Substantia nigra (tissue), 51 donors: ENCODE measurements at places on chromosomes 3 and 15.

DNA sequence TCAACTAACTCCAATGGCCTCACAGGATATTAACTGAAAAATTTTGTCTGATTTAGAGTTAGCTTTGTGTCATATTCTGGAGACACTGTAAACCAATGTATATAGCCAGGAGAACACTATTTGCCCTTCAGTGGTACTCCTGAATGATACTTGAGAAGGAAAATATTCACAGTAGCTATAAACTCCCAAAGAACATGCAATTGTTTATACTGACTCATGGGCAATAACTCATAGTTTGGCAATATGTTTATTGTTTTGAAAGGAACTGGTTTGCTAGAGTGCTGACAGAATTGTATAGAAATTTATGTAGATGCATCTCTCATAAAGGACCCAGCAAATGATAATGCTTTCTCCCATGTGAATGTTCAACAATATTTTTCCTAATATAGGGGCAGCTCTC lies 537.6 kb downstream of the PLOD2 start:
- no peak for DNase-seq

DNA sequence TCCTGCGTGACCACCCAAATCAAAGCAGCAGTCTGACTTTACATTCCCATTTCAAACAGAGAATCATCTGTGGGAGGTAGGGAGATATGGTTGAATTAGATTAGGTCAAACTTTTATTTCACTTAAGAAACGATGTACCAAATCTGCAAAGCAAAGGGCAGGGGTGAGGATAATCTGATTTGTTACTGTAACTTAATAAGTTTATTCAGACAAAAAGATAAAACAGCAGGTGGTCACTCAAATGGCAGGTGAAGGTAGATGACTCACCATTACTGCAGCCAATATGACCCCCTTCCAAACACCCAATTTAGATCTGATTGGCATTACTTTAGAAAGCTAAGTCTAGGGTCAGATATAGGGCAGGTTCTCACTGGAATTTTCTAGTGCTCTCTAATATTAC lies 651.0 kb upstream of the NAALADL2 start:
- no peak for DNase-seq

GRCh38 chr3:101944308-101944707 lies 95.0 kb downstream of the NFKBIZ start:
- no peak for DNase-seq

GRCh38 chr3:183907911-183908331 lies 23.2 kb upstream of the PARL start:
- no peak for DNase-seq

DNA sequence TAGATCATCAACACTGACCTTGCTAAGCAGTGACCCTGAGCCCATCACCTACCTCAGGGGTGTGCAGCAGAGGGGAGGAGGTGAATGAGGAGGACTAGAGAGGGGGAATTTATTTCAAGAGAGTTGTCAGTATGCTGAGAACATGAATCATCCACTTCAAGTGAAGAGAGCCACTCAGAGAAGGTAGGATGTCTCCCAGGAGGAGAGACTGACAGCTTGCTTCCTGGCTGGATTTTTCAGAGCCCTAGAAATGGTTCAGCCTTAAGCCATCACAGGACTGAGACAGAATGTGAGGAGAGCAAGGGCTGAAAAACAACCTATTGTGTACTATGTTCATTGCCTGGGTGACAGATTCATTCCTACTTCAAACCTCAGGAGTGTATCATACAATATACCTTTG lies 34.8 kb downstream of the CCNL1 start:
- no peak for DNase-seq

DNA sequence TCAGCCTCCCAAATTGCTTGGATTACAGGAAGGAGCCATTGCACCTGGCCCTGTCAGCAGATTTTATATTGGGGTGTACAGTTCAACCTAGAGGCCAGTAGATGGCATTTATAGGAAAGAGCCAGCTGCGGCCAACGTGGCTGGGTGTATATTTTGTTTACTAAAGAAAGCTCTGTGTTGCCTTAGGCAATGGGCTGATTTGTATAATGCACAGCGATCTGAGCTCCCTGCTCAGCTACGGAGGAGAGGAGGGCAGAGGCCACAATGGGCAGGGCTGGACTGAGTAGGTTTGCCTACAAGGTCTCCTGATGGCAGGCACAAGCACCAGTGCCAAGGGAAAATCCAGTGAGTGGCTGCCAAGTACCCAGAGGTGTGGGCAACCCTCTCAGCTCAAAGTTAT lies 282.4 kb downstream of the ARPP21 start:
- no peak for DNase-seq

DNA sequence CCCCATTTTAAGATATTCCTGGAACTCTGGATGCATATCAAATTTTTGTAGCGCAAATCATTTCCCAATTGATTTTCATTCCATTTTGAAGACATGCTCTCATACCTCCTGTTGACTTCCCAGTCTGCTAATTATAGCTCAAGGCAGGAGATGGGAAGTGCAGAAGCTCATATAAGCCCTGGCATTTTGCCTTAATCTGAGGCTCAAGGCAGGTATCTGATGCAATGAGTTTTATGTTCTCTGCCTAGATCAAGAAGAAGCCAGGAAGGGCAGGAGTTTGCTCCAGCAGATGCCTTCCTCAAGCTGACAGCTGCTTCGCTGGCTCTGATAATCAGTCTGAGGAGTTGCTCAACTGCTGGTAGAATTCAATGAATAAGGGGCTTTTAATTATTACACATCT lies 65.6 kb upstream of the NEDD4 start:
- no peak for DNase-seq

DNA sequence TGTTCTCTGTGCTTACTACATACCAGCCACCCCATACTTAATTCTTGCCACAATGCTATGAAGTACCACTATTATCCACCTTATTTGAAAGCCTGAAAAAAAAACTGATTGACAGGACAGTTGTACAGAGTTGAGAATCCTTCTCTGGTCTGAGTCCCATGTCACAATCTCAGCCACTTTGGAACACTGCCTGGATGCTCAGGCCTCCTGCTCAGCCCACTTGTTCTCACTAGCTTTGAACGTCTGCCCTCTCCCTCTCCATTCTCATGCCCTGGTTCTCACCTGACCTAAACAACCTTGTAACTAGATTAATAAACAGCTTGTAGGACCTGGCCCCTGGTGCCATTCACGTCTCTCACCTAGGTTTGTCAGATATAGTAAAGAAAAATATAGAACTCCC lies 53.9 kb downstream of the TRIM69 start:
- no peak for DNase-seq

DNA sequence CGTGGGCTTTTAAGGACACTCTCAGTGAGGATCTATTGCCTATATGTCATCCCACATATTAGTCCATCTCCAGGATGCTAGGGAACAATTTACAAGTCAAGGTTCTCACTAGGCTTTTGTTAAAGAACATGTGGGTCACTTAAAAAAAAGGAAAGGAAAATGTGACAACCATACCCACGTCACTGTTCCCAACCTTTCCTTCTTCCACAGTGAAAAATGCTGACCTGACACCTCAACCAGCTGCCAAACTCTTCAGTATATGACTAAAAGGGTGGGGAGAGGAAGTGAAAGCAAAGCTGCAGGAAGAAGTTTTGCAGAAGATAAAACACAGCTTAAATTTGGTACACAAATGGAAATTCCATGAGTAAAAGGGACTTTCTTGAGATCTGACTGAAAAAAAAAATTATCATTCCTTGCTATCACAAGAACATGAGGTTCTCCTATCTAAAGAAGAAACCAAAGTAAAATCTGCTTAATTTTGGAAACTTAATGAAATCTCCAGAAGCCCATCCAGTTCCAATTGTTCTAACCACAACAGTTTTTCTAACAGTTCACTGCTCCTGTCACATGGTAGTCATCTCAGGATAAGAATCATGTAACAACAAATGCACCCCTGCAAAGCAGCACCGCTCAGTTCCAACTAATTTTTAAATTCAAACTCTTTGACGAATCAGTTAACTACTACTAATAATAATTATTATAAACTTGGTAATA lies 117.0 kb upstream of the TSPAN3 start:
- DNase-seq: no peak

GRCh38 chr3:95254758-95255157 lies 1191.9 kb downstream of the NSUN3 start:
- no peak for DNase-seq

DNA sequence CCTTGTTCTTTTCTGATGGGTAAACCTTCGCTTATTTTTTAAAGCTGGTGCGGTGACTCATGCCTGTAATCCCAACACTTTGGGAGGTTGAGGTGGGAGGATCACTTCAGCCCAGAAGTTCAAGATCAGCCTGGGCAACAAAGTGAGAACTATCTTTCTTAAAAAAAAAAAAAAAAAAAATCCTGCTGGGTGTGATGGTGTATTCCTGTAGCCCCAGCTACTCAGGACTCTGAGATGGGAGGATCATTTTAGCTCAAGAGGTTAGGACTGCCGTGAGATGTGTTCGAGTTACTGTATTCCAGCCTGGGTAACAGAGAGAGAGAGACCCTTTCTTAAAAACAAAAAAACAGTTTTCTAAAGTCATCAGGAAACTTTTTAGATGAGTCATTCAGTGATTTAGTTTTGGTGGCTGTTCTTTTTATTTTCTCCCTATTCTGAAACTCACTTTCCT lies 37.7 kb downstream of the SLMAP start:
- no peak for DNase-seq

- DNase-seq: no peak
Observed at GRCh38 chr3:14564741-14565140, 24.6 kb upstream of the GRIP2 start.

DNA sequence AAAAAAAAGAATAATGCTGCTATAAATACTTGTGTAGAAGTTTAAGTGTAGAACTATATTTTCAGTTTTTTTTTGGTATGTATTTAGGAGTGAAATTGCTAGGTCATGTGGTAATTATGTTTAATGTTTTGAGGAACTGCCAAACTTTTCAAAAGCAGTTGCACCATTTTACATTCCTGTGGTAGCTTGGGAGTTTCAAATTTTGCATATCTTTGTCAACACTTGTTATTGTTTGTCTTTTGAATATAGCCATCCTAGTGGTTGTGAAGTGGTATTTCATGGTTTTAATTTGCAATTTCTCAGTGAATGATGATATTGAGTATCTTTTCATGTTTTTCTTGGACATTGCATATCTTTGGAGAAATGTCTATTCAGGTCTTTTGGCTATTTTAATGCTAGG lies 30.4 kb downstream of the SKIL start:
- DNase-seq: no peak

- DNase-seq: no peak
Observed at GRCh38 chr3:162034368-162034767, 537.8 kb downstream of the OTOL1 start.

DNA sequence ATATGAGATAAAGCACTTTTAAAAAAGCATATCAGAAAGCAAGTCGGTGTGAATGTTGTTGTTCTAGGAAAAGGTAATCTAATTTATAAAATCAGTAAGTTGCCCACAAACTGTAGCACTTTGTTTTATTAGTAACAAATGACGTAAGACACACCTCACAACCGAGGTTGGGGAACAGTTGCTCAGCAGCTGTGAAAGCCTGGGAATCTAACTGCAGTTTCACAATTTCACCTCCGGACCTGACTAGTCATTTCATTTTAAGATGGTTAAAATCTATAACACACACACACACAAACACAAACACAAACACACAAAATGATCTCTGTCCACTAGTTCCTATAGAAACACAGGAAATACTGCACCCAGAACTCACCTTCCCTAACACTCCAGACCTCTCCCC lies 406.7 kb upstream of the NR2F2 start:
- DNase-seq: no peak

GRCh38 chr3:30034246-30034991 lies 572.0 kb upstream of the TGFBR2 start:
- DNase-seq: no peak

GRCh38 chr15:38130205-38130567 lies 122.5 kb upstream of the SPRED1 start:
- no peak for DNase-seq

- DNase-seq: no peak
Observed at GRCh38 chr3:61862614-61863289, 301.4 kb downstream of the PTPRG start.

DNA sequence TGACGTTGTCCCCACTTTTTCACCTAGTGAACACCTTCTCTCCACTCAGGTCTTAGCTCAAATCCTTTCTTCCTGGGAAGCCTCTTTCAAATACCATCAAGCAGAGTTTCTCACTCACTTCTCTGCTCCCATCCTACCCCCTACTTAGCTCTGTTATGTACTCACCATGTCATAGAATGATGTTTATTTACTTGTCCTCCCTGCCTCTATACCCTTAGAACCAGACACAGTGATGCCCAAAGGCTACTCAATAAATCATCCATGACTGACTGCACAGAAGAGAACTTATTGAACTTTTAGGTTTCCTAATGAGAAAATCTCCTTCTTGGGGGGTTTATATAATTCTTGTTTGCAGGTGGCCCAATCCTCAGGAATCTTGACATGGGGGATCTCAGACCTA lies 154.2 kb downstream of the SSR3 start:
- DNase-seq: no peak

GRCh38 chr3:142007710-142008399 lies 131.4 kb downstream of the ATP1B3 start:
- DNase-seq: peak; percentile 7

DNA sequence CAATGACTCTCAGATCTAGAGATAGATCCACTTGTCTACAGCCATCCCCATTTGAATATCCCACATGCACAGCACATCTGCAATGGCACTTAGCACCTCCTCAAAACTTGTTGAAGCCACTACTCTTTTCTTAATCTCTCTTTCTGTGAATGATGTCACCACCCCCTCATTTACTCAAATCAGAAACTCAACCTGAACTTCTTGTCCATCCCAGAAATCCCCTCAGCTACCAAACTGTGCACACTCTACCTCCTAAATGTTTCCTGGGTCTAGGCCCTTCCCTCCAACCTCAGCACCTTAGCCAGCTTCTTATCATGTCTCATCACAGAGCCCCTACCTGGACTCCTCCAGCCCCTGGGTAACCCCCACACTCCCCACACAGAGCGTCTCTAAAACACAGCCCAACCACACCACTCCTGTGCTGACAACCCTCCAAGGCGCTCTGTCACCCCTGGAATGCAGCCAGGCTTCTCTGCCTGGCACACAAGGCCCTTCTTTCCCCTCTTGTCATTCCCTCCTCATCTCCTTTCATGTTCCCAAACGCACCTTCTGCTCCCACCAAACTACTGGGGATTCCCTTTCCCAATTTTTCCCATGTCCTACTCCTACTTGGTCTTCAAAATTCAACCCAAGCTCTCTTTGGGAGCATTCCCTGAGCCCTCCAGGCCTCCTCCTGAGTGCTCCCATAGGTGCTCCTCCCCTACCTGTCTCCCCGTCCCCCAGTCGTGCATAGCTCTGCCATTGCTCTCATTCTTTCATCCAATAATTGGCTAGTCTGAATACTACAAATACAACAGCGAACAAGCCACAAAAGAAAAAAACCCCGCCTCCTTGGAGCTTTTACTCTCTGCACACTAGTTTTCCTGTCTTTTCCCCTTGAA lies 39.8 kb upstream of the ZBTB38 start:
- DNase-seq: no peak

- no peak for DNase-seq
Observed at GRCh38 chr15:38021259-38021658, 86.8 kb downstream of the TMCO5A start.

- no peak for DNase-seq
Observed at GRCh38 chr15:101053261-101053660, 134.1 kb downstream of the LRRK1 start.

GRCh38 chr3:40985195-40985594 lies 214.1 kb upstream of the CTNNB1 start:
- DNase-seq: no peak

GRCh38 chr3:196931157-196931556 lies 11.2 kb downstream of the NCBP2 start:
- DNase-seq: no peak

GRCh38 chr3:30764891-30765290 lies 129.6 kb downstream of the GADL1 start:
- no peak for DNase-seq

- no peak for DNase-seq
Observed at GRCh38 chr3:136473716-136474326, 223.7 kb downstream of the PCCB start.

GRCh38 chr3:100401674-100402041 lies 319 bp downstream of the LNP1 start:
- peak; percentile 17 for DNase-seq
